Glutamatergic neuron (in vitro differentiated cells): ENCODE measurements at places on chromosomes 4 and X.

GRCh38 chr4:74252933-74253332 lies 55.3 kb upstream of the EPGN start:
- no peak for DNase-seq

GRCh38 chrX:17878028-17878670 lies 17.1 kb upstream of the RAI2 start:
- no peak for DNase-seq

DNA sequence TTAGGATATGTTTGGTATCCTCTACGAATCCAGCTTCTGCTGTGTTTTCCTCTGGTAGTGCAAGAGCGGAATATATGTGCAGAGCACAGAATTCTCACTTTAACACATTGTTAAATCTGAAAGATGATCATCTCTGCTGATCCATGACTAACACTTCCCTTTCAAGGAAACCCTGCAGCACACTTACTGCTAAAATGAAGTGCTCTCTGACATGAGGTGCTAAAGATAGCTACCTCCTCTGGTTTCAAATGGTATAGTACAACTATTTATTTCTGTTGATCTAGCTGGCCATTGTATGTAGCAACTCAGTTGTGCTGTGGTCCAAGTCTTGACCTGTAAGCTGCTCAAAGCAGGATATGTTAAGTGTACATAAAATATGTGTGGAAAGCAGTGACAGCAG lies 162.4 kb upstream of the FMR1 start:
- DNase-seq = no peak

- DNase-seq = no peak
These were observed 5.6 kb downstream of the PDGFRA start for GRCh38 chr4:54234497-54235205.

DNA sequence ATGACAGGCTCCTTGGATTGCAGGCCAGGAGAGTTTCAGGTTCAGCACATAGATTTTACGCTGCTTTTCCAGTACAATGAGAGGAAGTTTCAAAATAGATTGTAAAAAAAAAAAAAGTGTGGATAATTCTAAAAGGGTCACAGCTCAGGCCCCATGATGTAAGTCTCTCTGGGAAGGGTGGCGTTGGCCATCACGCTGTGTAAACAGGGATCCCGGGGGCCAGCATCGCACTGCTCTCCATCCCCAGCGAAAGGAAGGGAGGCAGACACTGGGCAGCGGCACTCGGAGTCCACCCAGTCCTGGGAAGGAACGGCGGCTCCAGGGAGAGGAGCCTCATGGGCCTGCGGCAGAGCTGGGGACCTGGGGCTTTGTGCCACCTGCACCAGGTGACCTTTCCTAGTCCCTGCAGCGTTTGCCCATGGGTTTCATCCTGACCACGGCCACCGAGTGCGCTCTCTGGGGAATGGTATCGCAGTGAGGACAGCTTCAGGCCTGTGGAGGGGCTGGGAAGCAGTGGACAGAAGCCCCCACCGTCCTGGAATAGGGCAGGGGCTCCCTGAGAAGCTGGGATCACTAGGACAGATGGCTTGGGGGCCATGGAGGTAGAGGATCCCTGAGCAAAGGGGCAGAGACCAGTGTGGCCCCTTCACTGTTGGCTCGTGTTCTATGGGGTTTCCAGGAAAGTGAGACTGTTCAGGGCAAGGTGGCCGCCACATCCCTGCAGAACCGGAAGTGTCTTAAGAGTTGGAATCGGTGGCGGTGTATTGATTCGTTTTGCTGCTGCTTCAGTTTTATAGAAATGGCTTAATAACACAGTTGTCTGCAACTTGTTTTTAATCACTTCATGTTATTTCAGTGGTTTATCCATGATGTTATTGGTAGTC lies 38.9 kb downstream of the RGS12 start:
- DNase-seq = no peak

DNA sequence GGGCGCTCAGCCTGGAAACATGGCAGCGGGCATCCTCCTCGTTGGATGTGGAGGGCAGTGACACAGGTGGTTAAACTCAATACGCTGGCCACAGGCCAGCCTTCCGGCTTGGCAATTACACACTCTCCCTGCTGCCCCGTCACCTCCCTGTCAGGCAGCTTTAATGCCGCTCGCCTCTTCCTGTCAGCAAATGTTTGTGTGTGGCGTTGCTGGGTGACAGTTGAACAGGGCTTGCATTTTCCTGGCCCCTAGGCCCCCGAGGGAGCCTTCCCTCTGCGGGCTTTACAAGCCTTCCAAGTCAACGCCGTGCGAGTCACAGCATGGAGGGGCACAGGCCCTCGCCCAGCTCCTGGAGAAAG lies 620.0 kb downstream of the BCOR start:
- peak; percentile 25 for DNase-seq

DNA sequence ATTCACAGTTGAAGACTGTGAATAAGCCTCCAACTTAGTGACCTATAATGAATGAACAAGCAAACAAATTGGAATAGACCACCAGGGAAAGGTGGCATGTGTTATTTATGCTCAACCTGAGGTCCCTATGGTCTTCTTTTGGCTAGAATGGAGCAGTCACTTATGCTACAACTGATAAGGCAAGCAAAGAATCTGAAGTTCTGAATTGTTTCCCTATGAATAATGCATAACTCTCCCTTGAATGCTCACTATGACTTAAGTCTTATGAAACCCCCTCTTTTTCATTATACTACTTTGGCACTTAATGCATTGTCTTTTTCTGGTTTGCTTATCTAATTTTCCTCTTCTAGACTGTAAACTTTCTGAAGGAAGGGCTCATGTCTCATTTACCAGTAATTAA lies 2.6 kb downstream of the GIMD1 start:
- DNase-seq = no peak

DNA sequence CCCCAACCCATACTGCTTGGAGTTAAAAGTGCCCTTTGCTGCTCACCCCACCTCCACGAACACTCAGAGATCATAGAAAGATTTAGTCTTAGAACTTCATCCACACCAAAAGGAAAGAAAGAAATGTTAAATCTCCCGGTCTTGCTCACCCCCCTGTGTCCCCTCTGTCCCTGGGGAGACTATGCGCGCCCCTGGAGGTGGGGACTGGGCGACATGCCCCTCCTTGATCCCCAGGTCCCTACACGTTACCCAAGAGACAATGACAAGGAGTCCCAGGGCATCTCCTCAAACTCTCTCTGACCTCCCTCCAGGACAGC lies 620 bp downstream of the ITM2A start:
- DNase-seq = no peak

- DNase-seq = no peak
These were observed 76.8 kb downstream of the IL15 start for GRCh38 chr4:141713185-141713584.

GRCh38 chr4:155935389-155935986 lies 18.2 kb downstream of the CTSO start:
- no peak for DNase-seq

GRCh38 chr4:14152834-14153519 lies 525.5 kb upstream of the BOD1L1 start:
- DNase-seq = no peak

DNA sequence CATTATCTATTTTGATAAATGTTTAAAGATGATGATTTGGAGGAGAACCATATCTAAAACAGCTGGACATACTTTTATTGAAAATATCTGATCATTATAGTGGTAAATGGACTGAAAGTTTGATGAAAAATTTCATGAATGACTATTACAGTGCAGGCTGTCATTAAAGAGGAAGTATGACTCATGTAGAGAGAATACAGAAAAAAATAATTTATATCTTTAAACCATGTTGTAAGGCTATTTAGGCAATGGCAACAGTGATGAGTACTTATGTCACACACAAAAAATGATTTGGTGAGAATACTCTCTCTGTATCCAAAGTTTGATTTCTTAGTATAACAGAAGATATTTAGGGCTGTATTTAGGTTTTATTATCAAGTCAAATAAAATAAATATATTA lies 3.9 kb upstream of the GLRB start:
- no peak for DNase-seq

GRCh38 chr4:81498551-81499099 lies 26.9 kb upstream of the RASGEF1B start:
- no peak for DNase-seq

GRCh38 chrX:79412972-79413371 lies 45.8 kb upstream of the ITM2A start:
- DNase-seq = no peak

DNA sequence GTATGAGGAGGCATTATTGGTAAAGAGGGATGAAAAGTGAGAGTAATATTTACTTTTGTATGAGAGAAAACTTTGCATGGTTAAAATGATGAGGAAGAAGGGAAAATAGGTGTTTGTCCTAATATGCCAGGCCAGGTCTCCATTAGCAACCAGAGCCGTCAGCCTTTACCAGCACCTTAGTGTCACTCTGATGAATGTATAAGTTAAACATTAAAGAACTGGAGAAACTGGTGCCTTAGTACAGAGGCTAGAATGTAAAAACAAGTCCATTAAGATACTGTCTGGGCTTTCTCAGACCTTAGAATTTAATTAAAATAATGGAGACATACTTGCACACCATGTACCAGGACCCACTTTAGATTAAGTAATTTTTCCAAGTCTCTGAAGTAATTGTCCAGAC lies 222.3 kb downstream of the FAM47A start:
- DNase-seq = no peak

DNA sequence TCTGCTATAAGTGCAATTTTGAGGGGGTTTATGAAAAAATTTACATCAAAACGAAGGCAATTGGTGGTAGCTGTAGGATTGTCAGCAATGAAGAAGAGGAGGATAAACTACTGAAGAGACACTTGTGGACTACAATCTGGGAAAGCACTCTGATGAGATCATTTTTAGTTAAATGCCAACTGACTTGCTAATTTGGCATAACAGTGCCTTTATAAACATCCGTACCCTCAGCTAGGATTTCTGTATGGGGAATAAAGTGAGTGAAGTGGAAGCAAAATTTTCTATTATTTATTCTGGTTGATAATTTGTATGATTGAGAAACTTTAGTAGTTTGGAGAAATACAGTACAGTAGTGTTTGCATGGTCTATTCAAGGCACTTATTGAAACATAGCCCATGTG lies 11.2 kb upstream of the GNRHR start:
- DNase-seq = no peak

GRCh38 chr4:55125763-55126541 lies 557 bp upstream of the KDR start:
- peak; percentile 19 for DNase-seq

DNA sequence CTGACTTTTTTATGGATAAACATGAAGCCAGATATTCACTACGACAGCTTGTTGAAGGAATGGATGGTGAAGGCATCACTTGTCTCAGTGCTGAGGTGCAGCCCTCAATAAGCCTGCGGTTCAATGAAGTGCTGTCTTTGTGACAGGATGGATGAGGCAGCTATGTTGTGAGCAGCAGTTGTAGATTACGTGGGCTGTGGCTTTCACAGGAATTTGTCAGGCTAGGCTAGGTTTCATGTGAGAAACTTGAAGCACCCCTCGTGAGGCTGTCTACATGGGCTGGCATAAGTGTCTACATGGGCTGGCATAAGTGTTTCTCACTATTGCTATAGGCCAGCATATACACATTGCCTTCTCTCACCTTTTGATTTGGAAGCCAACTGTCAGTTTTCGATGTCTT lies 1050.0 kb downstream of the ADGRL3 start:
- no peak for DNase-seq

DNA sequence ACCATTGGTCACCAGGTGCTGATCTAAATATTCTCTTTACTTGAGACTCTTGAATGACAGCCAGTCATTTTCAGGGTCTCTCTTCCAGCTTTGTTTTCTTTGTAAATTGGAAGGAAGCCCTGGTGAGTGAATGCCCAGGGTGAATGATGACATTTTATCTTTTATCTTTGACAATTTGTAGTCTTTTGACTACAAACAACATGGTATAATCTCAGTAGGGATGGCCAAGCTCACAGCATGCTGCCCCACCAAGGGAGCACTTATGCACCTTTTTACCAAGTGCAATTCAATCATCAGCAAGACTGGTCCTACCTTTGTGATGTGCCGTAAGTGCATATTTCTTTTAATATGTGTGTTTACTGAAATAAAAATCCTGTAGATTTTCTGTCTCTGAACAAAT lies 5.7 kb downstream of the AFM start:
- DNase-seq = no peak

DNA sequence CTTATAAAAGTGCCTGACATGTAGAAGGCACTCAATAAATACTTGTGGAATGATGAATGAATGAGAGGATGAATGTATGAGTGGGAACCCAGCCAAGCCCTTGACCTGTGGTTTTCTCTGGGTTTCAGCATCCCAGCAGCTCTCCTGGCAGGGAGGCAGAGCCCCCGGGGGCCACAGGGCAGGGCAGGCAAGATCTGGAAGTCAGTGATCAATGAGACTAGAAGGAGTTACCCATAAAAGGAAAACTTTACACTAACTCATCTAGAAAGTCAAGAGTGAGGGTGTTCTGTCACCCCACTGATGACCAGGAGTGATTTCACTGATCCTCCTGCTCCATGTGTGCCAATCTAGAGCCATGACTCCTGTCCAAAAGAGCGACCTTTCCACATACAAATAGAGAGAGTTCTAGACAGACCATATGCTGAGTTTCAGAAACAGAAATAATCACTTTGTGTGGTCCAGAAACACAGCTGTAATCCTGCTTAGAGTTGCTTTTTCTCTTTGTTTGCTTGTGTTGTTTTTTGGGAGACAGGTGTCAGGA lies 37.4 kb downstream of the MGARP start:
- DNase-seq = no peak
